ENCODE measurements at places on chromosomes 12 and 14.

- DNase-seq: no peak
These were observed 6.5 kb upstream of the VRK1 start for GRCh38 chr14:96790706-96791105.

DNA sequence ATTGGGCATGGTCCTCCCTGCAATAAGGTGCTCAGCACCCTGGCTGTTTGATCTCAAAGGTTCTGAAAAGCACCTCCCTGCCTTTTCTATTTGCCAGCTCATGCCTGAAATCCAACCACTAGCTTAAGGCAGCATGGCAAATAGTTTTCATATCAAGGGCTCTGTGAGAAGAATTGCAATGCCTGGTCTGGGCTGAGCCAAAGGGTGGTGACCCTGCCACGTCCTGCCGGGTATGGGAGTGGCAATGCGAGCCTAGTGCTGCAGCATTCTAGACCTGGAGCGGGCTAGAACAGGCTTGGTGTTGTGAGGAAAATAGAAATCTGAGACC, 2.3 kb upstream of the SCNN1A start:
- DNase-seq: no peak

DNA sequence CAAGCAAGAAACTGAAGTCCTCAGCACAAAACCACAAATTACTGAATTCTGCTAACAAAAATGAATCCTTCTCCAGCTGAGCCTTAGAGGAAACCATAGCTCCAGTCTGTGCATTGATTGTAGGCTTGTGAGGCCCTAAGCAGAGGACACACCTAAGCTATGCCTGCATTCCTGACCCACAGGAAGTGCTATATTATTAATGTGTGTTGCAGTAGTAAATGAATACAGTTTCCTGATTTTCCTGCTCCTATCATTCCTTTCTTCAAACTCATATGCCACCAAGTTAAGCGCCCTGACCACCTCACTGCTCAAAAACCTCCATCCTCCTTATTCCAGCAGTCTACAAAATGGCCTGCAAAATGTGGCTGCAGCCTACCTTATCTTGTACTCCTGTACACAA, 151.9 kb upstream of the ABCD2 start:
- no peak for DNase-seq

DNA sequence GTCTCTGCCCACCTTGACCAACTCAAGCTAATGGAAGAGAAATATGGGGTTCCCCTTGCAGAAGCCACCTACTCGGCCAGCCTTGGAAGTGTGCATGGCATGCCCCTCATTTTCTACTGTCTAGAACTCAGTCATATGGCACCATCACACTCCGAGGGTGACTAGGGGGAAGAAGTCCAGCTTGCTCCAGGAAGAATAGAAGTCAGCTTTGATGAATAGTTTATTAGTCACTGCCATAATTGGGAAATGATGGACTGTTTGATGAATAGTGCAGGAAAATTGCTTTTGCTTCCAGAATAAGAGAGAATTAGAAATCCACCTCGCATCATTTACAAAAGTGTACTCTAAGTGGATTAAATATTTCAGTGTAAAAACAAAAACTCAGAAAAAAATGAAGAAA, 1030.6 kb downstream of the VRK1 start:
- DNase-seq: no peak

DNA sequence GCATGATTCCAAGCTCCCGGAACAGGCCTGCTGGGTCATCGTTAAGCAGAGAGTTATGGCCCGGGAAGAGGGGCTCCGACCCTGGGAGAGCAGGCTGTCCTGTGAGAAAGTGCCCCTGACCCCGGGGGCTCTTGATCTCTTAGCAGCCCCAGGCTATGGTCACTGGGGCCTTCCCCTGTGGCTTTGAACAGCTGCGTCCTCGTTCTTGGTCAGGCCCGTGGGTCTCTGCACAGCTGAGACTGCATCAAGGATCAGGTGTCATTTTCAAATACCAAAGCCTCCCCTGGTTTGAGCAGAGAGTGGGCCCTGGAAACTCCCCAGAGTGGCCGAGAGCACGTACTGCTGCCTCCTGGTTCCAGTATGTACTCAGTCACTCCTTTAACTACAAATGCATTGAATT, 114.8 kb downstream of the ESRRB start:
- DNase-seq: no peak

DNA sequence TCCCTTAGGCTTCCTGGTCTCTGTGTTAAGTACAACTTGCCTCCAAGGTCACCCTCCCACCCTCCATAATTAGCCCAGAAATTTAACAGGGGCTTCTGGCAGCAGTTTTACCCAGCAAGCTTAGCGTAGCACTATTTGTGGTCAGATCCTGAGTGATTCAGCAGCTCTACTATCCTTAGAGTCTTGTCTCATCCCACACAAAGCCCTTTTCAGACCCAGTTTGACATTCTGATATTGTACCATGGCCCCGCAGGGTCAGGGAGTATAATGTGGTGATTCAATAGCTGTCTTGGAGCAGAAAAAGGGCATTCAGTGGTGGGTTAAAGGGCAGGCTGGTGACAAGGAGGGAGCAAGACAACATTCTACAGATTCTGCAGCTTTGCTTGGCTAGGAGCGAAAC, 153.8 kb upstream of the DDHD1 start:
- DNase-seq: no peak

DNA sequence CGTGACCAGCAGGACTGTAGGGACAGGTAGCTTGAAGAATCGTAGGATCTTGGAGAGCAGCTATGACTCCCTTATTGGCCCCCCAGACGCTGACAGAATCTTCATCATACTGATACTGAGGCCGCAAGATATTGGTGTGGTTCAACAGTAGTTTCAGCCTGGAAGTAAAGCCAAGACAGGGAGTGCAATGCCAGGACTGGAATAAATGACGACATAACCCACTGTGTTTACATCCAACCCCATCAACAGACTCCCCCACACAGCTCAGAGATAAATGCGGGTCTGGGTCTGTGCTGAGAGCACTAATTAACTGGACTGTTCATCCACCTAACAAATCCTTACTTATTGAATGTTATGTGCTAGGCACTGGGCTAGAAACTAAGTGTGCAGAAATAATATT, 16.6 kb downstream of the NOXRED1 start:
- DNase-seq: no peak

DNA sequence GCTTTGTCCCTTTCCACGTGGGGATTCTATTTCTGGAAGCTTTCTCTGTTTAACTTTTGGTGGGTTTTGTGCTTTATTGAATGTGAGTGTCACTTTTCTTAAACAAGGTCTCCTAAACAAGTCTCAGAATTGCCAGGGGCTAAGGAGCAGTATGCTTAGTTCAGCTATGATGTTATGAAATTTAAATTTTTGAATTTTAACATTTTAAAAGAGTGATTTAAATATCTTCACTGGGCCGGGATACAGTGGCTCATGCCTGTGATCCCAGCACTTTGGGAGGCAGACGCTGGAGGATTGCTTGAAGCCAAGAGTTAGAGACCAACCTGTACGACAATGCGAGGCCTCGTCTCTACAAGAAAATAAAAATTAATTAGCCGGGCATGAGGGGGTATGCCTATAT, 276.2 kb downstream of the ERC1 start:
- DNase-seq: no peak

Measured in stimulated activated CD4-positive, alpha-beta T cell treated with anti-CD3 and anti-CD28 coated beads, Interleukin-4, amount 100 ng/mL, for 24 hours (primary cell).